ENCODE measurements at places on chromosomes 2 and 18.

DNA sequence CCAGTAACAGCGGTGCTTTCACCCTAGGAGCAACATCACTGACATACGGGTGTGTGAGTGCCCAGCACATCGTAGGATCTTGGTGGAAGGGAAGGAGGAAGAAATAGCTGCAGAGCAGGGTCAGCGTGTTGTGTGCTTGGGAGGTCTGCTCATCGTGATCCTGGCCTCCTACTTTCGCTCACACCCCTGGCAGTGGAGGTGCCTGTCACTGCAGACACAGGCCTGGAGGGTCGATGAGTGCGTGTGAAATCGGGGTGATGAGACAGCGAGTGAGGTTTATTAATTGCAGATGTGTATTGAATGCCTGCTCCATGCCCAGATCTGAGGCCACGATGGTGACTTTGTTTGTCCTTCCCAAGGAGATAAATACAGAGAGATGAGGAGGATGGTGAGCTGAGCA lies 126.1 kb downstream of the NCK2 start:
- DNase-seq, result no peak

- no peak for DNase-seq
These were observed 33.6 kb upstream of the CHRNA1 start for GRCh38 chr2:174797781-174798276.

DNA sequence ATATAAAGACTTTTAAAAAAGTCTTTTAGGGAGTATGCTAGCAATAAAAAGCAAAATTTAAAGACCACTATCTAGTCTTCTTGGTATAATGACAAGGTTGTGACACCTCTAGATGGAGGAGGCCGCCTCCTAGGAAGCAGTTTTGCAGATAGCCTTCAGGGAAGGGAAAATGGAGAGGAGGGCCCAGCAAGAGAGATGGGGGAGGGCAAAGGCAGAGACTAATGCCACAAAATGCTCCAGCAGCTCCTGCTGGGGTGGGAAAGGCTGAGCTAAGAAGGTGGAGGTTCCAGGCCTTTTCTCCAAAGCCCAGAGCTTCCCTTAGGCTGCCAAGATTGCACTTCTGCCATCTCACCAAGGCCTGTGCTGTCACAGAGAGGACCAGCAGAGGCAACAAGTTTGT lies 153.9 kb upstream of the THSD7B start:
- no peak for DNase-seq

DNA sequence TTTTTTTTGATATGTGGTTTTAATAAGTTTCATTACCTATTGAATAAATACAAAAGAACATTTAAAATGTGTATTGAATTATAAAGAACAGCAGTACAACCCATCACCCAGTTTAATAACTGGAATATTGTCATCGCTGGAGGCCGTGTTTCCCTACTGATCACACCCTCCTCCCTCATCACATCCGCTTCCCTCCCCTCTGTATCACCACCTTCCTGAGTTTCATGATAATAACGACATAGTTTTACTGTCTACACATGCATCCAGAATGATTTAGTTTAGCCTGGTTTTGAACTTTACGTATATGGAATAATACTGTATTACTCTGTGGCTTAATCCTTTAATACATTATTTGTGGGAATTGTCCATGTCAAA lies 2.1 kb downstream of the SERPINB8 start:
- DNase-seq, result no peak

DNA sequence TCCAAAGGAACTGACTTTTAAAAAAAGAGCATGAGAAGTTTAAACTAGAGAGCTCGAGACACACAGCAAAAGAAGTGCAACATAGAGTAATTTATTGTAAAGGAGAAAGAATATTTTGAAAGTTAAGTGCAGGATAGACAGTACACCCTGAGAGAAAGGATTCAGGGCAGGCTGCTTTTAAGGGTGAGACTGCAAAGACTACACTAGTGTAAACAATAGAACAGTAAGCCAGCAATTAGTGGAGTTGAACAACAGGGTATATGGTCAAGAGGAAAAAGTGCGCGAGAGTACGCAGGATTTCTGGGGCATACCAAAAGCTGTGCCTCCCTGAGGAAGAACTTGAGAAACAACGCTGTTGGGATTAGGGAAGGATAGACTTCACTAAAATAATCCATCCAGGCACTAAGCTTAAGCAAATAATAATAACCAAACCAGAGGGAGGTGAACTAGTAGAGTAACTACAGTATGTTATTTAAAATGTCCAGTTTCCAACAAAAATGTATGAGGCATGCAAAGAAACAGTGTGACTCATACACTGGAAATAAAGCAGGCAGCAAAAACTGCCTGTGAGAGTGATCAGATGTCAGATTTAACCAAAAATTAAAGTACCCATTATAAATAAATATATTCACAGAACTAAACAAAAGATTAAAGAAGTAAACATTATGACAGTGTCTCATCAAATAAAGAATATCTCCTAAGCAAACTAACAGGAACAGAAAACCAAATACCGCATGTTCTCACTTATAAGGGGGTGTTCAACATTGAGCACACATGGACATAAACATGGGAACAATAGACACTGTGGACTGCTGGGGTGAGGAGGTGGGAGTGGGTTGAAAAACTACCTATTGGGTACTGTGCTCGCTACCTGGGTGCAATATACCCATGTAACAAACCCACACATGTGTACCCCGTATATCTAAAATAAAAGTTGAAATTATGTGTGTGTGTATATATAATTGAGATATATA lies 40.5 kb upstream of the EMILIN2 start:
- DNase-seq, result no peak

GRCh38 chr2:21041943-21042707 lies 1.7 kb downstream of the APOB start:
- no peak for DNase-seq

All from HS-27A (cell line).